GM23248 (cell line): ENCODE measurements at places on chromosomes 3 and 15. TPM values are rescaled to one million over a fixed set of nuclear protein-coding genes. Genes with fewer than 3 reads are reported as not detected.

DNA sequence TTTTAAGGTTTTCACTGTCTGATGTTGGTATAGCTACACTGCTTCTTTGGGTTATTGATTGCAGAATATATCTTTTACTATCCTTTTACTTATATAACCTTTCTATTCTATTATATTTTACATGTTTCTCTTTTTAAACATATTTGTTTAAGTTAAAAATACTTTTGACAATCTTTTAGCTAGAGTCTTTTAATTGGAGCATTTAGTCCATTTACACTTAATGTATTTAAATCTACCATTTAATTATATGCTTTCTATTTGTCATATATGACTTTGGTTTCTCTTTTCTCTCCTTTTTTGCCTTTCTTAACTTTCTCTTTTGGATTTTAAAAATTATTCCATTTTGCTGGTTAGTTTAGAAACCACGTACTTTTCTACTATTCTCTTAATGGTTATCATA is 53.7 kb upstream of the PRR23C start:
- DNase-seq: no peak

- DNase-seq: no peak
Observed at GRCh38 chr3:141725036-141725435, 13.1 kb upstream of the RNF7 start.

The SLC22A13 gene
- total RNA-seq: 0.38 and 0.86 TPM in 2 replicates

GRCh38 chr3:141655801-141656200 is 82.3 kb upstream of the RNF7 start:
- DNase-seq: peak; percentile 40

The AGBL1 gene
- total RNA-seq: not detected in 2 replicates

DNA sequence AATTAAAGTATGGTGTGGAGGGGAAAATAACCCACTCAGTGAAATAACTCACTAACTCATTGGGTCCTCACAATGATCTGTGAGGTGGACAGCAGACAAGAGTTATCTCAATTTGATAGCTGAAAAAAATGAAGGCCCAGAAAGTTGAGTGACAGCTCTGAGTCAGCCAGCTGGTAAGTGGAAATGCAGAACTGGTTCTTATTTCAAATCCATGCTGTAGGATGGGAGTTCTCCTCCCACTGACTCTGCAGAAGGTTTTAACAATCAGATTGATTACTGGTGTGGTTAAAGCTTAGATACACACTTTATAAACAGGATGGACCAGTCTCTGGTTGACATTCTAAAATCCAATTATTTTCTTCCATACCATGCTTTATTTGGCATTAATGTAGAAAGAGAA is 87.0 kb upstream of the LMOD3 start:
- DNase-seq: no peak

GRCh38 chr3:155605571-155605970 is 139.3 kb downstream of the PLCH1 start:
- DNase-seq: no peak

The SLC12A1 gene
- not detected in 2 replicates for total RNA-seq

GRCh38 chr3:132381348-132381944 is 35.9 kb upstream of the DNAJC13 start:
- no peak for DNase-seq

The COL6A6 gene
- not detected in 2 replicates for total RNA-seq

- DNase-seq: no peak
Observed at GRCh38 chr3:169310184-169310939, 353.1 kb downstream of the MECOM start.

GRCh38 chr3:156299569-156299968 is 179.2 kb downstream of the KCNAB1 start:
- no peak for DNase-seq

DNA sequence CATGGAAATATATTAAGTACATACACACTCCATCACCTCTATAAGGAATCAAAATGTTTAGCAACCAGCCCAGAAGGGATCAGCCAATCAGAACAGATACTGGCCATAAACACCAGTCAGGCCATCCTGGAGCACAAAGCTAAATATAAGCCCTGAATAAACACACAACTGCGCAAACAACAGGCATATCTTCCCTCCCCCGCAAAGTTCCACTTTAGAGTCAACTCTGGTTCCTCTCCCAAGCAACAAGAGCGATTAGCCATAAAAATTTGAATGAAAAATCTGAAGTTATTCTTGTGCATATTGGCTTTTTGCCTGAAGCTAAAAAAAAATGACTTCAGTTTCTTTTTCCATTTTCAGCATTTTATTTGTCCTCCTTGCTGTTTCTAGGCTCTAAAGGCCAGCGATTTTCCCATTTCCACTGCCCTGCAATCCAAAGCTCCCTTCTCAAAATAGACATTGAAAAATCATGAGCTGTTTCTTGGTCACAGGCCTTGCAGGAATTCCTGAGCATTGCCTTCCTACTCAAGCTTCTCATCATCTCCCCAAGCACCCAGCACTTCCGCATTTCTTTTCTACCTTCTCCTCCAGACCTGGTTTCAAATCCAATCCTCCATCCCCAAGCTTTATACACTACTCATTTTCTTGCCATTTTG is 247.9 kb downstream of the ZMAT3 start:
- DNase-seq: no peak
